ENCODE measurements at places on chromosomes 4 and X. TPM values are rescaled to one million over a fixed set of nuclear protein-coding genes. Genes with fewer than 3 reads are reported as not detected.

NPY1R gene
- total RNA-seq = 0.62 TPM

- no peak for DNase-seq
Observed at GRCh38 chr4:10186228-10187214, 69.9 kb upstream of the WDR1 start.

GRCh38 chrX:2446815-2447214 lies 54.0 kb downstream of the DHRSX start:
- no peak for DNase-seq

GPRASP3 gene
- total RNA-seq = 8.5 TPM

GRCh38 chr4:14130551-14130950 lies 503.0 kb upstream of the BOD1L1 start:
- DNase-seq = no peak

RHOH gene
- 0.29 TPM for total RNA-seq

- DNase-seq = no peak
Observed at GRCh38 chr4:105755375-105755774, 46.8 kb downstream of the GSTCD start.

NDP gene
- total RNA-seq = 0.66 TPM

GRCh38 chr4:113006632-113007031 lies 42.8 kb upstream of the ANK2 start:
- DNase-seq = no peak

GRCh38 chr4:165489786-165490185 lies 111.0 kb downstream of the CPE start:
- no peak for DNase-seq

DNA sequence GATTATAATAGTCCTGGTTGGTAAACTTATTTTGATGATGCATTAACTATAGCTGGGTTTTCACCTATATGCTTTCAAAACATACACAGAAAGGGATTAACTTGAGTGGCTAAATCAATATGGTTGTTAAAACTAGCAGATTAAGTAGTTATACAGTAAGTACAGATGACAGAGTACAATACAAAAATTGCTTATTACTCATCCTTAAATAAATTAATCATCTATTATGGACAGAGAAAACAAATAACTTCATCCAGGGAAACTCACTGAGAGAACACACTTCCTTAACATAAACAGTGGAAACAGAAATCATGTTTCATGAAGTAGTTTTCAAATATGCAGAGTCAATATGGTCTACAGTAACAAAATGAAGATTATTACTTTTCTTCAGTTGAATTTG lies 133.4 kb downstream of the AREG start:
- DNase-seq = no peak

Data from mesothelial cell of epicardium (in vitro differentiated cells).